Stimulated activated CD8-positive, alpha-beta memory T cell treated with anti-CD3 and anti-CD28 coated beads, Interleukin-4, amount 100 ng/mL, for 1 hour (primary cell): ENCODE measurements at places on chromosomes 11 and 22.

- DNase-seq = no peak
Measured at GRCh38 chr22:40196628-40197360, 19.1 kb downstream of the TNRC6B start.

DNA sequence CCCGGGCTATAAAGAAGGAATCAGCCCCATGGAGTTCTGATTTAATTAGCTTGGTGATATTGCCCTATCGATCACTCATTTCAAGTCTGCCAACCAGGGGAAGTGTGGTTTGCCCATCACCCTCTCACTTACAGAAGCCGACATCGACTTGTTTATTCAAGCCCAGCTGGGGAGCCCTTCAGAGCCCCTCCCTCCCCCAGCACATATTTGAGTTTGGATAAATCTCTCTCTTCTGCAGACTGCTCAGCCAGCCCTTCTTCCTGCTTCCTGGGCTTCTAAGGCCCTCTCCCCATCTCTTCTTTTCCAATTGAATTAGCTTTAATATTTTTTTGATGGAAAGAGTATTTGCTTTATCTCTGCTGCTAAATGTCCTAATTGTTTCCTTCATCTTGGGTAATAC lies 299.0 kb downstream of the MIAT start:
- no peak for DNase-seq

DNA sequence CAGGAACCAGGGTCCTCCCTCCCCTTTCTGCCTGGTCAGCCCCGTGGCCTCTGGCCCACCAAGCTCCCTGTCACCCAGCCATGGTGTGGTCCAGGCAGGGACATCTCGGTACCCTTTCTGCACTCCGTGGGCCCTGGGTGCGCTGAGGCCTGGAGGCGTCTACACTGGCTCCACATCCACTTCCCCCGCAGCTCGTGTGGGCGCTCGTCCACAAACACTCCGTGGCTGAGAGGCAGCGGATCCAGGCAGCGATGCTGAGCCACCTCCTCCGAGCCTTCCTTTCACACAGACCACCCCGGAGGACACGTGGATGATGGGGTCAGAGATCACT lies 16.1 kb downstream of the RNH1 start:
- no peak for DNase-seq

DNA sequence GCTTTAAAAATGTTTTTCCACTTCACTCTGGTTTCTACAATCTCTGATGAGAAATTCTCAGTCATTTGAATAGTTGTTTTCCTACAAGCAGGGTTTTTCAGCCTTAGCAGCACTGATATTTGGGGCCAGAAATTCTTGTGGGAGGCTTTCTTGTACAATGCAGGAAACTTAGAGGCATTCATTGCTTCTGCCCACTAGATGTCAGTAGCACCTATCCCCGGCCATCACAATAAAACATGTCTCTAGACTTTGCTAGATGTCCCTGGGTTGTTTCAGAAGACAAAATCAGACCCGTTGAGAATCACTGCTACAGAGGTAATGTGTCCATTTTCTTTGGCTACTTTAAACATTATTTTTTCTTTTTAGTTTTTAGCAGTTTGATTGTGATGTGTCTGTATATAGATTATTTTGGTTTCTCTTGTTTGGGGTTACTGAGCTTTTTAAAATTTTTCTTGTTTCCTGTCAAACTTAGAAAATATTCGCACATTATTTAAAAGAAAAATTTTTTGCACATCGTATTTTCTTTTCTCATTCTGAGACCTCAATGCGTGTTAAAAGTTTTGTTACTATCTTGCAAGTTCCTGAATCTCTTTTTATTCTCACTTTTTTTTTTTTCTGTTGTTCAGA lies 60.8 kb upstream of the CCDC179 start:
- DNase-seq = no peak

- DNase-seq = no peak
Measured at GRCh38 chr11:20064961-20065405, 95.3 kb downstream of the DBX1 start.

DNA sequence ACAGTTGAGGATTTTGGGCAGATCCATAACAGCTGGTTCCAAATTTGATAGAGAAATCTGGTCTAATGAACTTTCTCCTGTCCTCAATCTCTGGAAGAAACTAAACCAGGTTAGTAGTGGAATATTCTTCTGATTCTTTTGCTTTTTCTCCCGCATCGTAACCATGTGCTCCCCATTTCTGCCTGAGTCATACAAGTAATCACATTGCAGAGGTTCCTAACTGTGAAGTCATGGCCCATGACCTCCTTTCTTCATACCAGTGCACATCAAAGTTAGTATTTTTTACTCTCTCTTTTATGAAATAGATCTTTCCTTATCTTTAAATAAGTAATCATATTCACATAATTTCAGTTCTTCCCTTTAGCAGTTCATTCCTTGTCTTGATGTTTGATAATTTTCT lies 249.0 kb downstream of the DYNC2H1 start:
- no peak for DNase-seq

DNA sequence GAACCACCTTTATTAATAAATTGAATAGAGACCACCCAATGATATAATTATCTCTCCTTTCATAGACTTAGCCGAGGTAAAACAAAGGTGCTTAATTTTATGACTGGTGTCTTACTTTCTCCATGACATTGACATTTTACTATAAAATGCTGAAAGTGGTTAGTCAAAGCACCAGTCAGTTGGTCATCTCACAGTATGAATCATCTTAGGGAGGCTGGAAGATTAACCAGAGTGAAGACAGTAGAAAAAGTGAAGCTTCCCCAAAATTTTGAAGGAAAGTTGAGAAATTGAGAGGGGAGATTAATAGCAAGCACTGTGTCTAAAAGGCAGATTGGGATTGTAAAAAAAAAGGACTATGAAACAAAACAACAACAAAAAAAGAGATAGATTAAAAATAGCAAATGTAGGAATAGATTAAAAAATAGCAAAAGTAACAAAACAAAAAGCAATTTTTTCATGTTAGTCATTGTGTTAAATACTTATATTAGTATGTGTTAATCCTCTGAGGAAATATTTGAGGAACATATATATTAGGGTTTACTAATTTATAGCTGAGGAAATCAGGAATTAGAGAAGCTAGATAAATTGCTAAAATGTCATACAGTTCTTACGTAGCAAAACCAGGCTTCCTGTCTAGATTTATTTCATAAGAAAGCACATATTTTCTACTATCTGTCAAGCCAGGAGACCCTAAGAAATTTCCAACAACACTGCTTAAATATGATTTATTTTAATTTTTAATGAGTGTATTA lies 557.3 kb upstream of the ANO5 start:
- no peak for DNase-seq
